ENCODE measurements at places on chromosomes 7 and 10.
A peak's percentile ranks its signal among the peaks of the same experiment; 100 is the strongest.

- DNase-seq, result peak; percentile 69
Observed at GRCh38 chr10:101031796-101032636, 982 bp downstream of the SFXN3 start.

- no peak for DNase-seq
Observed at GRCh38 chr10:34297541-34298345, 517.4 kb downstream of the PARD3 start.

- DNase-seq, result no peak
Observed at GRCh38 chr10:29481906-29482440, 152.8 kb downstream of the SVIL start.

- no peak for DNase-seq
Observed at GRCh38 chr10:78729800-78730199, 339.0 kb upstream of the ZMIZ1 start.

GRCh38 chr7:18119985-18120384, 92.3 kb upstream of the PRPS1L1 start:
- DNase-seq, result no peak

- DNase-seq, result no peak
Observed at GRCh38 chr10:68705548-68705947, 15.5 kb upstream of the CCAR1 start.

Data from stimulated activated CD4-positive, alpha-beta T cell treated with anti-CD3 and anti-CD28 coated beads, TNF-alpha, amount 100 ng/mL, for 24 hours (primary cell).